ENCODE measurements at places on chromosomes 4 and X.

DNA sequence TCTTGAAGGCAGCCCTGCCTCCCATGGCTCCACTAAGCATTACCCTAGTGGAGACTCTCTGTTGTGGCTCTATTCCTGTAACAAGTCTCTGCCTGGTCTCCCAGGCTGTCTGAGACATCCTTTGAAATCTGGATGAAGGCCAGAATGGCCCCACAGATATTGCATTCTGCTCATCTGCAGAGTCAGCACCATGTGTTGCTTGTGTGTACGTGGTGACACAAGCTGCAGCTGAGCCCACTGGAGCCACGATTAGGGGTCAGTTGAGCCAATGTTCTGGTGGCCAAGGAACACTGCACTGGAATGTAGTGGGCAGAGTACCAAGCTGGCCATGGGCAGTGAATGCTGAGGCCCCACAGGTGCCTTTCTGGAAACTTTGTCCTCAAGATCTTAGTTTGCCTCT, 29.2 kb downstream of the GRID2 start:
- no peak for DNase-seq

GRCh38 chr4:74543983-74544382, 99.0 kb downstream of the AREG start:
- DNase-seq: no peak

GRCh38 chr4:2924765-2925301, 38.4 kb downstream of the NOP14 start:
- DNase-seq: no peak

DNA sequence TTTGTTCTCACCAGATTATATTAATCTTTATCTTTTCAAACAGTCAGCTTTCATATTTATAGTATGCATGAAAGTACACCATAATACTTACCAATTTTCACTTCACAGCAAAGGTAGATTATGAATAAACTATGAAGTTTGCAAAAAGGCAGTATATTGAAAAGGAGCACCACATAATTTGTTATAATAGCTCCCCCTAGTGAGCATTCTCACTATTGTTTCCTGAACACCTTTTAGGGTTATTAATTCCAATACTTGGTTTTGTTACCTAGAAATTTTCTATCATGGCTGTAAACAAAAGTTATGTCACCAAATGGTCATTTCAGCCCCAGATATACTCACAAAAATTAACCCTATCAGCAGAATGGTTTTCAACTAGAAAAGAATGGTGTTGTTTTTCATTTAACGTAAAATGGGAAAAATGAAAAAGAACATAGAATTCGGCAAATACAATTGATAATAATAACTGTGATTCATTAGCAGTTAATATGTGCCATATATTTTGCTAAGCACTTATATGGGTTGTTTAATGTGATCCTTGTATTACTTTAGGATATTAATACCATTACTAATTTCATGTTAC, 30.2 kb upstream of the NKX6-1 start:
- DNase-seq: no peak

GRCh38 chr4:172207258-172207657, 394.1 kb downstream of the GALNTL6 start:
- DNase-seq: no peak

- no peak for DNase-seq
These were observed 421.9 kb upstream of the TENM3 start for GRCh38 chr4:181821039-181822004.

DNA sequence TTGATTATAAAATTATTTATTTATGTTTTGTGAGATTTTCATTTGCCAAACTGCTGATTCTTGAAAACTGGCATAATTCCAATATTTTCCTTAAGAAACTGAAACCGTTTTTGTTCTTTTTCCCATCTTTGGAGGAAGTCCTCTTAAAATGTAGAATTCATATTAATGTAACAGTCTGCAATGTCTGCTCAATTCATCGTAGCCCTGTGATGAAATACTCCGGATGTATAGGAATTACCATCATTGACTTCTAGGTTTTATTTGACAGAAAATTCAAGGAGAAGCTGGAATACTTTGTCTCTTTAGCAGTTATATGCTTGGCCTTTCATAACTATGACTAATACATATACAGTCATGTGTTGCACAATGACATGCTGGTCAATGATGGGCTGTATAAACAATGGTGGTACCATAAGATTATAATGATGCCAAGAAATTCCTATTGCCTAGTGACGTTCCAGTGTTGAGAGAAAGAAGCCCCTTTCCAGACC, 185.0 kb upstream of the GPRIN3 start:
- DNase-seq: no peak

DNA sequence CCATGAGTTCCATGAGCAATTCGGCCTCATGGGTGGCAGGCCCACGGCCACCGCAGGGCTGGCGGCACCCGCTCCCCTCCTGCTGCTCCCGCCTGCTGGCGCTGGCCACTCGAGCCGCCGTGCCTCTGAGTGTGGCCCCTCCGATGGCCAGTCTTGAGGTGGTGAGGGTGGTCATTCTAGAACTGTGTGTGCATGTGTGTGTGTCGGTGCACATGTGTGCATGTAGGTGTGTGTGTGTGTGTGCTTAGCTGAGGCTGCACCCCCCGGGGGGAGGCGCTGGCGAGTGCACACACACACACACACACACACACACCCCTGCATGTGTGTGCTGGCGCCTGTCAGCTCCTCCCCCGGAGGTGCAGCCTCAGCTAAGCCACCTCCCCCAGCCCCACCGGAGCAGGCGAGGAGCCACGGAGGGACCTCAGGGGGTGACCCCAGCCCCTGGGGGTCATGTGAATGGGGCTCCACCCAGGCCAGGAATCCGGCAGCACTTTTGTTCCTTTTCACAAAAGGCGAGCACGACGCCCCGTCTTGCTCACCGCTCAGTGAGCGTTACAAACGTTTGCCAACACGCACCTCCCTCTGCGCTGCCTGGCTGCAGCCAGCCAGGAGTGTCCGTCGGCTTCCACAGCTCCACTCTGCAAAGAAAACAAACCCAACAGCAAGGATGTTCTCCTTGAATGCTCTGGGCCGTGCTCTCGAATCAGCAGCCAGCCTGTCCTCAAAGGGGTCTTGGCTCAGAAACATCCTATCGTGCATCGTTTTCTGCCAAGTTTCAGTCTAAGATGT, 29.9 kb downstream of the FGFRL1 start:
- no peak for DNase-seq

GRCh38 chrX:122269243-122269781, 914.8 kb upstream of the GRIA3 start:
- DNase-seq: no peak

DNA sequence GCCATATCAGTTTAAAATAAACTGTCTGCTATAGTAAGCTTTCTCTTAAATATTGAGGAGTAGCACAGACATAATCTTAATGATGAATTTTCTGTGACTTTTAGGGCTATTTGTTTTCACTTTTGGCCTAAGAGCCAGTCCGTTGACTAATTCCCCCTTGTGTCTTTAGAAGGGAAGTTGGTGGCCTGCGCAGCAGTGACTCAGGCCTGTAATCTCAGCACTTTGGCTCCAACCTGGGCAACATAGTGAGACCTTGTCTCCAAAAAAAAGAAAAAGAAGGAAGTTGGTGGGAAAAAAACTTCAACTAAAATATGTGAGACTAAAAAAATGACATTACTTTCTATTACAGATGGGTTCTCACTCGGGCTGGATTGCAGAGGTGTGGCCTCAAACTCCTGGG, 3.4 kb downstream of the NCAPG start:
- no peak for DNase-seq

GRCh38 chrX:96705905-96706304, 21.3 kb downstream of the DIAPH2 start:
- DNase-seq: no peak

GRCh38 chr4:181569553-181569952, 673.6 kb upstream of the TENM3 start:
- no peak for DNase-seq

GRCh38 chr4:139770361-139770760, 104.7 kb downstream of the MGST2 start:
- no peak for DNase-seq

GRCh38 chr4:113438596-113438995, 322.9 kb downstream of the CAMK2D start:
- no peak for DNase-seq

- DNase-seq: no peak
These were observed 39.8 kb downstream of the SPCS3 start for GRCh38 chr4:176359590-176359989.

GRCh38 chr4:67746797-67747495, 7.2 kb downstream of the GNRHR start:
- no peak for DNase-seq

DNA sequence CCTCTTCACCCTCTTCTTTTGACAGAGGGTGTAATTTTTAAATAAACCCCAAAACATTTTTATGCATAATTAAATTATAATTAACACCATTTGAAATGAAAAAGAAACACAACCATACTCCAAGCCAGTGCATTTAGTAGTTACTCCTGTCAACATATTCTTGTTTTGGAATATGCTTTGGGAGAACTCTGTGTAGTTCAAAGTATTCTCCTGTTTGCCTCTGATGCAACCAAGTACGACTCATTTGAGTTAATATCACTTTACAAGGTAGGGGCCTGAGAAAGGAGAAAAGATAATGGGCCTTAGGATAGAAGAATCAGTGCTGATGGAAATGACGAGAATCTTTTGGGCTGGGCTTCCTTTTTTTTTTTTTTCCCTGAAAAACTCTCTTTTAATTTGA, 2.7 kb downstream of the PTPN13 start:
- DNase-seq: no peak

DNA sequence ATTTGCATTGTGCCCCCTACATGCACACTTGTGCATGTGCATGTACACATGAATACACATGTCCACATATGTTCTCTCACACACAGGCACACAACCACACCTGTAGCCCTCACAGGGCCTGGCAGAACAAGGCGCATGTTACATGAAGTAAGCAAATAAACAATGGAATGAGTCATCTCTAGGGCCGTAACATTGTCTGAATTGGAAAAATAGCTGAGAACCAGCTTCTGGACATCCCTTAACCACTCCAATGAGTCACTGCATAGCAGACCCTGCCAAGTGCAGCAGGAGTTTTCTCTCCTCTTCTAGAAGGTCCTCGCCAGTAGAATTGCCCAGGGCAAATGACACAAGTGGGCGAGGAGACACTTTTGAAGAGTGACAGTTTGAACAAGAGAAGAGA, 66.1 kb downstream of the MAGEA10 start:
- DNase-seq: no peak

DNA sequence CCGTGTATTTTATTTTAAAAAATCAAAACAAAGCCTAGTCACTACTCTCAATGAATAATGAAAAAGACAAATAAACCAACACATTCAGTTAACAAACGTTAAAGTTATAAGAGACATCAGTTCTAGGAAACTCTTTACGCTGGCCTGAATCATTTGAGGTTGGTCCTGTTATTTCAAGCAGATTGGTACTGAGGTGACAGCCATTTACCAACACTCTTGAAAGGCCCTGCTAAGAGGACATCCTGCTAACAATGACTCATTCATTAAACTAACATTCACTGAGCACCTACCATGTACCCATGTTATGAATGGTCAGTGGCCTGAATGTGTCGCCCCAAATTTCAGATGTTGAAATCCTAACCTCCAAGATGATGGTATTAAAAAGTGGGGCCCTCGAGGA, 57.1 kb upstream of the ADGRG2 start:
- DNase-seq: no peak

GRCh38 chr4:7078025-7078424, 10.2 kb upstream of the GRPEL1 start:
- no peak for DNase-seq

DNA sequence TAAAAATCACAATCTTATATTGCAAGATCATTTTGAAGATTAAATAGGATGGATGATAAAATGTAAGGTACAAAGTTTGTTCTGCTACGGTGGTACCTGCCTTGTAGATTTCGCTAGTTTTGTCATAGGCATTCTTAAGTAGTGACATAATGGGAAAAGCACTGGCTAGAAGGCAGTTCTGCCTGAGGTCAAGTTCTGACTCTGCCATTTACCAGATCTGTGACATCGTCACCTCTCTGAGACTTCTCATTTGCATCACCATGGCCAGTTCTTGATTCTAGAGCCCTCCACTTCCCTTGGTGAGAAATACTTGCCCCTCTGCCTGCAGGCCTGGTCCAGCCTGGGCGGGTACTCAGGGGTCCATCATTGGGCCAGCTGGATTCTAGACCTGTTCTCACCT, 85.2 kb downstream of the HS3ST1 start:
- no peak for DNase-seq

GRCh38 chr4:154349829-154350228, 141.8 kb downstream of the DCHS2 start:
- no peak for DNase-seq

DNA sequence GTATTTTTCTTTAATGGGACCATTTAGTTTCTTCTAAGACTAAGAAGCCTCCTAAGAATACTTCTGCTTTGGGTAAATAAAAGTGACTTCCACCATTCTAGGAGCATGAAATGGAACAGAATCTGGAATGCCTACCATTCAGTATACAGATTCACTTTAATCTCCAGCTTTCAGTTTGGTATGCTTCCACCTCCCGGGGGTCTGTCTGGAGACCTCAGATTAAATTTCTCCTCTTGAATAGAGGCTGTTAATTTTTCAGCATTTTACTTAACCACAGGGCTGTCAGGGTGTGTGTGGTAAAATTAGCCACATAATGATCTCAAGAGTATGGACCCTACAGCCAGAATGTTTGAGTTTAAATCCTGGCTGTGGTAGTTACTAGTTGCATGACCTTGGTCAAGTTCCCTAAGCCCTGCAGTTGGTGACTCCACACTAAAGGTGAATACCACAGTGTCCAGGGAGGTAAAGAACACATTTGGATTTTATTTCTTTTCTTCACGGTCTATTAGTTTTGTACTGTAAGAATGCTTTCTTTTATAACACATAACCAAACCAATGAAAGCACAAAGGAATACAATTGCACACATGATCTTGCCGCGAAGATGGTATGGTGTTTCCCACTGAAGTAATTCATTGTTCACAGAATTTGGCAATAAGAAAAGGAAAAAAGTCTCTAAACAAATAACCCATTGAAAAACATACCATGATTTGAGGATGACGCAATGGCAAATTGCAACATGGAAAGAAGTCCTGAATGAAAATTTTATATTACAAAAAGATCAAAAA, 37.3 kb upstream of the TRIM2 start:
- DNase-seq: no peak

GRCh38 chr4:6986072-6986780, 56.9 kb upstream of the TADA2B start:
- DNase-seq: no peak

GRCh38 chrX:33178690-33179089, 32.7 kb downstream of the DMD start:
- no peak for DNase-seq

GRCh38 chrX:71118985-71119535, 664 bp downstream of the MED12 start:
- DNase-seq: no peak

DNA sequence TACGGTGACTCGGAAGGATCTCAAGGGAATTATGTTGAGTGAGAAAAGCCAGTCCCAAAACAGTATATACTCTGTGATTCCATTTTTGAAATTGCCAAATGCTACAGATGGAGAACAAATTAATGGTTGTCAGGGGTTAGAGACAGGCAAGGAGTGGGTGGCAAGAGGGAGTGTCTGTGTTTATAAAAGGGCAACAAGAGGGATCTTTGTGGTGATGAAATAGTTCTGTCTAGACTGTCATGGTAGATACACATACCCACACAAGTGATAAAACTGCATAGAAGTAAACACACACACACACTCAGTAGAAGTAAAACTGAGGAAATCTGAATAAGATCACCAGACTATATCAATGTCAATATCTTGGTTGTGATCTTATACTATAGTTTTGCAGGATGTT, 92.7 kb downstream of the CD99L2 start:
- no peak for DNase-seq

Data from posterior cingulate gyrus (tissue), 11 donors.